GM03348 (cell line): ENCODE measurements at places on chromosomes 2 and 18.
A peak's percentile ranks its signal among the peaks of the same experiment; 100 is the strongest.

DNA sequence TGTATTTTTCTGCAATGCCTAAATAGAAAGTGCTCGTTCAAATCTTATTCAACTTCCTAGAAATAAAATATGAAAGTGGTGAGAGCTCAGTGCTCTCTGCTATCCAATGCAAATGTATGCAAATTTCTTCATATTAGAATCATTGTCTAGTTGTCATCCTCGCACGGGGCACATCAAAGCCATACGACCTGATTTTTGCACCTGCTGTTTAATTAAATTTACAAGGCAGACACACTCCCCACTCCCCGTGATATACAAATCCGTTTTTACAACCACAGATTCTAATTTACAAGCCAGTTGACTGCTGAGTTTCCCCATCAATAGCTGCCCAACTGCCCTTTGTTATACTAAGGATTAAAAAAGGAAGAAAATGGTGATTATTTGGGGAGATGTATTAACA, 284.6 kb downstream of the RNF144A start:
- no peak for DNase-seq

GRCh38 chr2:161982548-161983330, 91.3 kb downstream of the DPP4 start:
- DNase-seq = no peak

- no peak for DNase-seq
Measured at GRCh38 chr2:32942793-32943485, 3.8 kb upstream of the LTBP1 start.

DNA sequence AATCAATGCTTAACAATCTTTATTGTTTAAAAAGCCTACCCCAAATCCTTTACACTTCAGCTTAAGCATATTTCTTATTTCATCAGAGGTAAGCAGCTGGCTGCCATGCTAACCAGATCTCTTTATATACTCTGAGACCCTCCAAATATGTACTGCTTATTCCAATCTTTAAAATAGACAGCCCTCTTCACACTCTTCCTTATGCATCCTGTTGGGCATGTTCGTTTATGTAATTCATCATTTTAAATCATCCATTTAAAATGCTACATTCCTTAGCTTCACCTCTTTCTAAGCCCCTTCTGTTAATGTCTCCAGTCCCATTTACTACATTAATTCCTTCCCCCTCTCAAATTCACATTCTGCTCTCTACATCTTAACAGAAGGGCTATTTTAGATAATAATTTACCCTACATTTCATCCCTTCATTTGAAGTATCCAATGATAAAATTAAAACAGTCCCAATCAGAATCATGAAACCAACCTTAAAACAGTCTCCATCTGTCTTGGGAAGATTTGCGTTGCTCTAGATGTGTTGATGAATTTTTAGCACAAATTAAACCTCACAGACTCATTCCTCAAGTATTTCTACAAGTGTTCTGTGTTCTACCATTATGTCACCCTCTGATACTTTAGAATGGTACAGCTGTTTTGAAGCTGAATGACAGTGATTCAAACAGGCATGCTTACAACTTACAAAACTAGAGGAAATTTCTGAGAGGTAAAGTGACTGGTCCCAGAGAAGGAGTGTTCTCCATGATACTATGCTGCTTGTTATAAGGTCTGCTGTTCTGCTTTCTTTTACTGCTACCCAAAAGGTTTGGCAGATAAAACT, 59.1 kb downstream of the ZNF385B start:
- DNase-seq = no peak

DNA sequence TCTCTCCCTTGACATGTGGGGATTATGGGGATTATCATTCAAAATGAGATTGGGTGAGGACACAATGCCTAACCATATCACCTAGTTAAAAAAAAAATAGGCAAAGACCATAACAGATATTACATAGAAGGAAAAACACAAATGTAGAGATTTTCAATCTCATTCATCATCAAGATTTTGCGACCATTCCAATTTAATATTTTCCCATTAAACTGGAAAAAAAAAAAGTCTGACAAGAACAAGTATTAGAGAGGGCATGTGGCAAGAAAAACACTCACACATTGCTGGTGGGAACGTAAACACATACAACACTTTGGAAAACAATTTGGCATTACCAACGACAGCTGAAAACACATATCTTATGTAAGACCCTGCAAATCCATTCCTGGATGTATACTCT, 71.0 kb upstream of the MYCN start:
- DNase-seq = no peak

- DNase-seq = no peak
Measured at GRCh38 chr18:41917181-41917580, 37.9 kb upstream of the PIK3C3 start.

DNA sequence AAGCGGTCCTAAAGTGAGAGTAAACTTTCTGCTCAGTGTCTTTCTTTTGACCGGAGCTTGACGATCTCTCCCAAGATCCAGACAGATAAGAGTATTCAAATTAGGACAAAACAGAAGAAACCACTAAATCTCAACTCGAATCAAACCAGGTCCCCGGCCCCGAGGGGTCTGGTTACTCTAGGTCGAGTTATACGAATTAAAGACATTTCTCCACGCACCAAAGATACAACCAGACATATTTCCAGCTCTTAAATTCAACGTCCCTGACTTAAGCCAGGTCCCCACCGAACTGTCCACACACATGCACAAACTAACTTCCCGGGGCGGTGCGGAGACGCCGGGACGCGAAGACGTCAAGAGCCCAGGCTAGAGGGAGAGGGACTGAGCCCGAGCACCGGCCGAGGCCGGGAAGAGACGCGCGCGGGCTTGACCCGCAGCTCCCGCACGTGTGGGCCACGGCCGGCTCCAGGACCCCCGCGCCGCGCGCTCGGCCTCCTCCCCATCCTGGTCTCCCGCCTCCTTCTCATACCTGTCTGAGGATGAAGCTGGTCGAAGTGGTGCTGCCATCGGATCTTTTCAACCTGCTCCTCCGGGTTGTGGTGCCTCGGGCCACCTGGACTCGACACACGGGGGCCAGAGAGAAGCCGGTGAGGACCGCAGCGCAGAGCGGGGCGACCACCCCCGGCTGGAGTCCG, 896 bp downstream of the CACNB4 start:
- peak; percentile 63 for DNase-seq

- DNase-seq = peak; percentile 32
Measured at GRCh38 chr2:222859786-222860612, 837 bp upstream of the ACSL3 start.

DNA sequence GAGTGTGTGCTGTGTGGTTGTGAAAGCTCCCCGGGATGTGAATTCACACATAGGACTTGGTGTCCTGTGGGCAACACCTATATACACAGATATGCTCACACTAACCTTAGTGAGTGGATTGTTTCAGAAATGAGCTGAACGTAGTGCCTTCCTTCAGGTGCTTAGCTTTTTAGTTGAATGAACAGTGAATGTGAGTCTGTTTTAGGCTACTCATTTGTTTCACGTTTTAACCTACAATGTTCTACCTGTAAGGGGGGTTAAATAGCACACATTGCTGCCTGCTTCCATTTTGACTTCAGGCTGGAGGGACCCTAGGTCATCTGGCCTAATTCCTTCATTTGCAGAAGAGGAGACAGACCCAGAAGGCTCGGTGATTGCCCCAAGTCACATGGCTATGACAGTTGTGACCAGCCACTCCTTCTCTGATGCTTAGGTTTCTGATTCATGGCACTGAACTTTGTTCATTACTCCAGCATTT, 1.0 kb downstream of the PLEK start:
- no peak for DNase-seq

- no peak for DNase-seq
Measured at GRCh38 chr2:10233131-10234012, 69.3 kb upstream of the HPCAL1 start.

GRCh38 chr18:58266291-58266690, 222.3 kb downstream of the NEDD4L start:
- DNase-seq = no peak

DNA sequence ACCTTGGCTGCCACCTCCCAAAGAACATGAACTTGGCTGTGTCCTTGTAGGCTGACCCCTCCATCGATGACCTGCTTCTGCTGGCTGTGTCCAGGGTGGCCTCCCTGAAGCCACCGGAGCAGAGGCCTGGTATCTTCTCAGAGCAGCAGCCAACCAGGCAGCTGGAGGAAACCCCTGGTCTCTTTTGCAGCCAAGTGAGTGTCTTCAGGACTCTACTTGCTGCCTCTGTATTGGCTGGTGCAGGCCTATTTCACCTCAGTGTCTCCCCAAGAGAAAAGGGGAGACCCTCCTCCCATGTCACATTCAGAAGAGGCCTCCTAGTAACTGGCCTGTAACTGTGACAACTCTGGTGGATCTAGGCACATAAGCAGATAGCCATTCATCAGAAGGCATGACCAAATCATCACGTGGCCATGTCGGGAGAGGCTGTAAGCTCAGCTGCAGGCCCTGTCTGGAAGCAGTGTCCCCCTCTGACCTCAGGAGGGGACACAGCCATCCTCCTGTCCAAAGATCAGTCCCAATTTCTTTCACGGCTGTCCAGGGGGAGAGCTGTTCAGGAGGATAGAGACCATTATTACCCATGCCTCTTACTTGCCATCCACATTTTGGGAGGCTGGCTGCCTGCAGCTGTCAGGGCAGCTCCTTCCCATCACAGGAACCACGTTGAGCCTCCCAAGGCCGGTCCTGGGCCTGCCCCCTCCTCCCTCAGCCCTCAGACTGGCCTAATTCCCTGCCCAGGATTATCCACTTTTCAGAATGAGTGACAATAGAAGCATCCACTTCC, 20.9 kb upstream of the ROCK2 start:
- no peak for DNase-seq

GRCh38 chr2:28021898-28022297, 131.4 kb downstream of the BABAM2 start:
- DNase-seq = no peak

GRCh38 chr2:215782295-215782694, 231.1 kb downstream of the MREG start:
- no peak for DNase-seq

- no peak for DNase-seq
Measured at GRCh38 chr18:23585897-23586248, 433 bp downstream of the NPC1 start.

DNA sequence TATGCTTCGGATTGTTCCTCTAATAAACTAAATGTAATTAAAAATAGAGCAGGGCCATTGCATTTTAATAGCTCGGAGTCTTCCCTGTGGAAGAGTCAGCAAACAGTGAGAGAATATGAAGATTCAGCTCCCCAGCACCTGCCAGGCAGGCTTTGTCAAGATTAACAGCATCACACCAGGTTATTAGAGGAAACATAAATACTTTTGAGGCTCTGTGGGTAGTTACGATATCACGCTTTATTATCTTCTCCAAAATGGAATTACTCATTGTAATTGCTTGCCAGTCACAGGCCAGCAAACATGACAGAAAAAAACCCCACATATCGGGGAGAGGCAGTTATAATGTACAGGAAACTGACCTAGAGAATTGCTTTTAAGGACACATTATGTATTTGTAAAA, 303.9 kb downstream of the CPS1 start:
- no peak for DNase-seq

GRCh38 chr18:79011300-79011870, 31.8 kb downstream of the SALL3 start:
- DNase-seq = no peak

- DNase-seq = peak; percentile 38
Measured at GRCh38 chr18:55405893-55406406, 182.0 kb downstream of the TCF4 start.

DNA sequence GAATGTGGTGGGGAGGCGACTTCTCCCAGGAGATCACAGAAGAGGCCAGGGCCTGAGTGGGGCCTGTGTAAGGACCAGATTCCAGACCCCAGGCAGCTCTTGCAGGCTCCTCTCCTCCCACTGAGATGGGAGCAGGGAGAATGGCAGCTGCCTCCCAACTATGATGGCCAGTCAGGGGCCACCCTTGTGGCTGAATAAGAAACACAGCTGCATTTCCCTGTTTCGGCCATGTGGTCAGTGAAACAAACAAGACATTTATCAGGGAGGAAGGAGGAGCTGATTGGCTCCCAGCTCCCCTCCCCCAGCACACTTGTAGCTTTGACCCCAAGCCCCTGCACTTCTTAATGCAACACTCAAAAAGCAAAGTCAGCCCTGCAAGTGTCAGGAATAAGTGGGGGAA, 143.5 kb downstream of the CELF4 start:
- no peak for DNase-seq

DNA sequence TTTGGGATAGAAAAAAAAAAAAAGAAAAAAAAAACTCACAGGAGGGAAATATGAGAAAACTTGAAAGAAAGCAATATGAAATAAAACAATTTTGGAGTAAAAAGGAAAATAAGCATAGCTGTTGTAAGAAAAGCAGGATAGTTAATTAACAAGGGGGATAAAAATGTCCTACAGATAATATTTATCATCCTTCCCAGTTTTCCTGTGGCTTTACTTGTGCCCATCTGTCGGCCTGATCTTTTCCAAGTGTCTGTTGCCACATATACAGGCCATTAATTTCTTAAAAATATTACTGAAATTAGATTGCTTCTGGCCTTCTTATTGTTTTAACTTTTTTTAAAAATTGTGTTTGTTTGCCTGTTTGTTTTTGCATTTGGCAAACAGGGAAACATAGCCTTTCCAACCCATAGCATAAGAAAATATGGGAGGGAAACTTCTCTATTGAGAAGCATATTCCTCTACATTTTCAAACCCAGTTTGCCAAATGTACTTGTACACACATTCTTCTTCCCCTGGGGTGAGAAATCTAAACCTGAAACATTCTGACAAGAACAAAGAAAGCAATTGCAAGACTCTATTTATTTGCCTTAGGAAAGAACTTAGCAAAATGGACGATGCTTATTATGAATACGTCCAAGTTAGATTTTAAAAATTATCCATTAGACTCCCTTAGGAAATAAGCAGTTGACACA, 272.3 kb downstream of the CDH20 start:
- DNase-seq = no peak

DNA sequence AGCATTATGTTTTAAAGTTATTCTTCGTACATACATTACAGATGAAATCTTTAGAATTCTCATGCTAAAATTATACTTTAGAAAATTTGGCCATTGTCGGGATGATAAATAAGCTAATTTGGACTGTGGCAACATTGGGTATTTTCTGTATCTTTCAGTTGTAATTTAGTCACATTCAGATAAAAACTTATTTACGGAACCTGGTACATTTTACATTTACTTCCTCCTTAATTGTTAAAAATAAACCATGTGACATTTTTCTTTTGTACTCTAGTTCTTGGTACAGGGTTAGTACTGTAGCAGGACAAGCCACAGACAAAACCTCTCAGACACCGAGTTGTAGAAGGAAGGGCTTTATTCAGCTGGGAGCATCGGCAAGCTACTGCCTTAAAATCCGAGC, 4.2 kb downstream of the CNDP2 start:
- DNase-seq = no peak

DNA sequence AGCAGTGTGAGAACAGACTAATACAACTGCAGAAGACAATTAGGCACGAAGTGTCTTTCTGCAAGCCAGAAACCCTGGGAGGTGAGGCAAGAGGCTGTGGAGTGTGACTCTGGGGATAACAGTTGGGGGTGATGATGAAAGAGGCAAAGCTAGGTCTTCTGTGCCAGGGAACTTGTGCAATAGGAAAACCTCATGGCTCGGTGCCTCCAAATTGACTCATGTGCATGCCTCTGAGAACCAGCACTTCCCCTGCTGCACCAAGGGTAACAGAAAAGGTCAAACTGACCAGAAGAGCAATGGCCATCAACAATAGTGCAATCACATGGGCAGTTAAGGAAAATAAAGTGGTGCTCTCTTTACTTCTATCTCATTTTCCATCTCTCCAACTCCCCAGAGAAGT, 136.4 kb downstream of the SCG2 start:
- peak; percentile 87 for DNase-seq
